Daoy (cell line): ENCODE measurements at places on chromosomes 6 and 20.

GRCh38 chr6:124536157-124536841 lies 425.9 kb upstream of the RNF217 start:
- no peak for DNase-seq

DNA sequence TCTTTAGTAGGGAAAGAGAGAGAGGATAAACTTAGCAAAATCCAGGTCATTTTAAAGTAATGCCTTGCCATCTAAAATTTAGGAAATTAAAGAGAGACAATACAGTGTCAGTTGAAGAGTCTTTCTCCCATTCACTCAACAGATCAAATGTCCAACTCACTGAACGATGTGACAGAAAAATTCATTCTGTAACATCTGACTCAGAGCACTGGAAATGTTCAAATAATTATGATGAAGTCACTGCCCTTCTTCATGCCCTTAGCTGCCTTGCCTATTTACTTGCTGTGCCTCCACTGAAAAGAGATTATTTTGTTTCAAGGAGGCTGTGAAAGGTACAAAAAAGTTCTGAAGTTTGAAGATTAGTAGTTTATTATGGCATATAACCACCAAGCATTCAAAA lies 434.8 kb downstream of the ADGRB3 start:
- no peak for DNase-seq

DNA sequence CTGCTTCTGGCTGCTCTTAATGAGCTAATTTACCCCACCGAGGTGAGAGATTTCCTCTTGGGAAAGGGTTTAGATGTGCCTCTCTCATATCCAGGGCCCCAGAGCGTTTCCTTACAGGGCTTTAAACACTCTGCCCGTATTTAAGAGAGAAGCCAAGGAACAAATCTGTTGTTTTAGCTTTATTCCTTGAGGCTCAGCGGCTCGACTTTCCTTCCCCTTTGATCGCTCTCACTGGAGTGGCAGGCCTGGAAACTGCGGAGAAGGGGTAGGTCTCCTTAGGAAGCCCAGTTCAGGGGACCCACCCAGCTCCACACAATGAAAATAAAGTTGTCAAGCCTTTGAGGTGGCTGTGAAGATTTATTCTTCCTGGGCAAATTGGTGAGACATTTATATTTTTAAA lies 132.0 kb upstream of the JAG1 start:
- DNase-seq: no peak

- DNase-seq: no peak
Observed at GRCh38 chr6:167714152-167714551, 112.6 kb upstream of the AFDN start.

- DNase-seq: peak; percentile 43
Observed at GRCh38 chr6:42314571-42315258, 97.1 kb upstream of the MRPS10 start.

- no peak for DNase-seq
Observed at GRCh38 chr6:7324520-7324919, 11.5 kb upstream of the SSR1 start.

DNA sequence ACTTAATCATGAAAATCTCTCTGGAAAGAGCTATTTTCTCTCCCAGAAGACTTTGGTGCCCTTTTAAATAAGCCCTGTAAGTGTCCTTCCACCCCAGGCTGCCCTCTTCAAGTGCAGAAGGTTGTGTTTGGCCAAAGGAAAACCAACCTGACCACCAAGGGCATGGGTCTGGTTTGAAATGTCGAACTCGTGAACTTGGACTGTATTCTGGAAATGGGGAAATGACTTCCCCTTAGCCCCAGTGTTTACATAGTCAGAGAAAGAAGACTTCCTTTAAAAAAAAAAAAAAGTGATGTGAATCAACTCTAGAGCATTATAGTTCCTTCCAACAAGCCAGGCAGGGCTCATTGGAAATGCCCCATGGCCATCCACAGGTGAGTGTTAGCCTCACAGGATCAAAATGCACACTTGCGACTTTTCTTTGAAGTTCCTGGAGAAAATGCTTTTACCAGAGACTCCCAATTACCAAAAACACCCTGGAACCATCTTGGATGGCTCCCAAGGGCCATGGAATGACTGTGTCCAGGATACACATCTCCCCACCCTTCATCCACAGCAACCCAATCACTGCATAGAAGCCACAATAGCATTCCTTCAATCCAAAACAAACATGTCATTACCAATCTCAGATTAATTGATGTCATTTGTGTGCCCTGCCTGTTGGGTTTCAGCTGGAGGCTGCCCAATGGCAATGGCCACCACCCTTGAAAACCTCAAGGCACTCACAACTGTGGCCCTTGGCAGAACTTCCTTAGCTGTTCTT lies 133.8 kb downstream of the CLIC5 start:
- DNase-seq: no peak

GRCh38 chr6:82711971-82712370 lies 348.4 kb downstream of the TPBG start:
- no peak for DNase-seq

DNA sequence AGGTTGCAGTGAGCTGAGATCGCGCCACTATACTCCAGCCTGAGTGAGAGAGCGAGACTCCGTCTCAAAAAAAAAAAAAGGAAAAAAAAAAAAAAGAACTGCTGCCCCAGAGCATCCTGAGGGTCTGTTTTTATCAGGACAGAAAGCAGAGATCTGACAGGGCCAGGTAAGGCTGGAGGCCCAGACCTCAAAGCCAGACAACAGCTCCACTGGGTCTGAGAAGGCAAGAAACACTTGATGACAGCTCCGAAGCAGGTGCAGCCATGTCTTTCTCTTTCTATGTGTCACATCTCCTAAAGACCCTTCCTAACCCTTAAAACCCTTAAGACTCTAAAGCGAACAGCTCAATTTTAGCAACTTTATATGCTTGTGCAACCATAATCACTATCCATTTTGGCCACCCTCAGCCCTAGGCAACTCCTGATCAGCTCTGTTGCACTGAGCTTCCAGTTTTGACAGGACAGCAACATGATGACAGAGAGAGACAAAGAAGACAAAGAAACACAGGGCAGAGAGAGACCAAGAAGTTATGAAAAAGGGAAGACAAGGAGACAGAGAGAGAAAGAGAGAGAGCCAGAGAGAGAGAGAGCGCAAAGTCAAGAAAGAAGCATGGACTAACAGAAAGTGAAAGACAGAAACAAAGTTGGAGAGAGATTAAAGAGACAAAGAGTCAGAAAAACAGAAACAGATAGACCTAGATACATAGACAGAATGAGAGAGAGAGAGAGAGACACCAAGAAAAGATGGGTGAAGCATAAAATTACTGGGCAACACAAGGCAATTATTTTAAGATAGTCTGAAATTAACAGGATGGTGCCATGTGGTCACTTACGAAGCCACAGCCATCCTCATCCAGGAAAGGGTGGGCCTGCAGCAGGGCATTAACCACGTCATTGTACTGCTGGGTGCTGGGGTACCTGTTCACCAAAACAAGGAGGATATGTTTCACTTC lies 39.2 kb downstream of the SAMD3 start:
- DNase-seq: no peak

DNA sequence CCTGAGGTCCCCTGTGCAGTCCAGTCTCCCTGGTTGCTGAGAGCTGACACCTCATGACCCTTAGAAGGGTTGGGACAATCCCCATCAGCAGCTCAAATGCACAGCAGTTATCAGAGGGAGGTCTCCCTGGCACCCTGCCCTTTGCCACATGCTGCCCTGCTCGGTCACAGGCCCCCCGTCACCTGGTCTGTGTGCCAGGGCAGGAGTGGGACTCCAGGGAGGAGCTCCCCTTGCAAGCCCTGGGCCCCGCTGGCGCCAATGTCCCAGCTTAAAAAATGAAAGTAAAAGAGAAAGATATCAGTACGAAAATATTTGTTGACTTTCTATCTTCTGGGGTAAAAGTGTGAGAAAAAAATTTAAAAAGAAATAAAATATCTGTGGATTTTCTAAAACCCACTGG lies 68.1 kb upstream of the SLC22A16 start:
- no peak for DNase-seq

DNA sequence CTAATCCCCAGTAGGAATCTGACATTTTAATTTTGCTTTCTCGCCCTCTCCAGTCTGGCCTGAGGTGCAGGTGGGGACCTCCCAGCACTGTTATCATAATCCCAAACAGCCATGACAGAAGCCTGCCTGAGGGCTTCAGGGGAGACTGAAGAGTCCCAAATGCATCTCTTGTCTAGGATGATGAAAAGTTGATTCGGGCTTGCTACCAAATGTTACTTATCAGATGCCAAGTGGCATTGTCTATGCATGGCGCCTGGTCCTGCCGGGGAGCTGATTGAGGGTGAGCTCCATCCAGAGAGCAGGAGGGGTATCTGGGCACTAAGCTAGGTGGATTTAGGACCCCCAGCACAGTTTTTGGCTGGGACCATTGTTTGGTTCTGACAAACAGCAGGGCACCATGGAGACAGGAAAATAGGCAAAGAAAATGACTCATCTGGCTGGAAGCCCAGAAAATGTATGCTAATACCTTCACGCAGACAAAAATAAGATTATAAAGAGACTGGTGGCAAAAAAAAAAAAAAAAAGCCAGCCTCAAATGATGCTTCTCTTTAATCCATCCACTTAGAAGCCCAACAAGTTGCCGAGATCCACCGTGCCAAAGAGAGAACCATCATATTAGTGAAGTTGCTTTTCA lies 513.7 kb upstream of the SULF2 start:
- peak; percentile 89 for DNase-seq

DNA sequence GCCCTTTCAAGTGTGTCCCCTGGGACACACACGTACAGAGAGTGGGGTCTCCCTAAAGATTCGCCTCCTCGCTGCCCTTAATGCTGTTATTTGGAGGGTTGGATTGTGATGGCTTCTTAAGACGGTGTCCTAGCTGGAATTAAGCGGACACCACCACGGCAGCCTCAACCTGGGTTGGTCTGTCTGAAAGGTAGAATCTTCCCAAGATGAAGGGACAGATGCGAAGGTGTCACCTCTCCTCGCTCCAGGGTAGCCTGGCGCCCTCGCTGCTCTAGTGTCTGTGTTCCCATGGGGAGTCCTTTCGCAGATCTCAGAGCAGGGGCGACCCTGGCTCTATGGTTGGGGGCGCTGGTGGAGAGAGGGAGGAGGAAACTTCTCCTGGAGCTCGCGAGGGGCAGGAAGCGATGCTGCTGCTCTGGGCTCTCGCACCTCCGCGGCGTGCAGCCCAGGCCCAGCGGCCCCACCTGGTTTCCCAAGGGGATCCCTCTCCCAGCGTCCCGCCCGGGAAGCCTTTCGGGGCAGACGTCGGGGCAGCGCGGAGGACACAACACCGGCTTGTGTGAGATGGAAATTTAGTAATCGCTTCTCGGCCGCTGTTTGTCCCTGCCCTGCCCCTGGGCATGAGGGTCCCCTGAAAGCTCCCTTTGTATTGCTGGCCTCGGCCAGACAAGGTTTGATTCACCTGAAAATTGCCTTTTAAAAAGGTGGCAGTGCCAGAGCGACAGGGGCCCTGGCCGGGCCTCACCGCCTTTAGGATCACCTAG lies 1.7 kb downstream of the RSPO3 start:
- peak; percentile 4 for DNase-seq

DNA sequence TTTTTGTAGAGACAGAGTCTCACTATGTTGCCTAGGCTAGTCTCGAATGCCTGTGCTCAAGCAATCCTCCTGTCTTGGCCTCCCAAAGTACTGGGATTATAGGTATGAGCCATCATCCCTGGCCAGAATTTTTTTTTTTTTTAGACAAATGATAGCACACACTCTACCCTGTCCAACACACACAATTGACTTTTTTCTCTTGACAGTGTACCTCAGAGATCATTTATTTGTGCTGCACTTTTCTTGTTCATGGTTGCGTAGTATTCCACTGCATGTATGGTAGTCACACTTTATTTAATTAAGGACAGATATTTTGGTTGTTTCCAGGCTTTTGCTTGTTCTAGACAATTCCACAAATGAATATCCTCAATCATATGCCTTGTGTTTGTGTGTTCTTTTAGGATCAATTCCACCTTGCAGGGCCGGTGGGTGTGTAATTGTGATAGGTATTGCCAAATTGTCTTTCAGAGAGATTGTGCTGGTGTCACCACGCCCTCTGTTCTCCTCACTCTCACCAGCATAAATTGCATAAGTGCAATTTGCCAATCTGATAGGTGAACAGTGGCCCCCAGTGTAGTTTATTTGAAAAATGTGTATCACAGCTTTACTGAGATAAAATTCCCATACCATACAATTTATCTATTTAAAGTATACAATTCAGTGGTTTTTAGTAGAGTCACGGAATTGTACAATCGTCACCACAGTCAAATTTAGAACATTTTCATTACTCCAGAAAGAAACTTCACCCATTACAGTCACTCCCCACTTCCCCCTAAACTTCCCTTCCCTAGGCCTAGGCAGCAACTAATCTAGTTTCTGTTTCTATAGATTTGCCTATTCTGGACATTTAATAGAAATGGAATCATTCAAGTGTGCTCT lies 20.1 kb downstream of the SRC start:
- DNase-seq: no peak

DNA sequence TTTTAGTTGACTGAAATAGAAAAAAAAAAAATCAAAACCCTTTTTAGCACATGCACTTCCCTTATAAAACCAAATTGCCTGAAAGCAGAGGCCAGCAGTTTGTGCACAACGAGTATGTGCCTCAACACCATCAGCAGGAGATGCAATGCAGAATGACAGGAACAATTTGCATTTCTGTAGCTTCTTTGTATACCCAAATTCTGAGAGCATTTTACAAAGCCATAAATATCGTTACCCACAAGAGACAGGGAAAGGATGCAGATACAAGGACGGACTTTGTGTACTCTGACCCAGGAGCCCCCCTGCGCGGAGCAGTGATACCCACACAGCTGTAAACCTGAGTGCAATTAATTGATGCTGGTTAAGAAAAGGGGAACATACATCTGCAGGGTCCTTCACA lies 285.6 kb downstream of the PRKN start:
- DNase-seq: no peak

DNA sequence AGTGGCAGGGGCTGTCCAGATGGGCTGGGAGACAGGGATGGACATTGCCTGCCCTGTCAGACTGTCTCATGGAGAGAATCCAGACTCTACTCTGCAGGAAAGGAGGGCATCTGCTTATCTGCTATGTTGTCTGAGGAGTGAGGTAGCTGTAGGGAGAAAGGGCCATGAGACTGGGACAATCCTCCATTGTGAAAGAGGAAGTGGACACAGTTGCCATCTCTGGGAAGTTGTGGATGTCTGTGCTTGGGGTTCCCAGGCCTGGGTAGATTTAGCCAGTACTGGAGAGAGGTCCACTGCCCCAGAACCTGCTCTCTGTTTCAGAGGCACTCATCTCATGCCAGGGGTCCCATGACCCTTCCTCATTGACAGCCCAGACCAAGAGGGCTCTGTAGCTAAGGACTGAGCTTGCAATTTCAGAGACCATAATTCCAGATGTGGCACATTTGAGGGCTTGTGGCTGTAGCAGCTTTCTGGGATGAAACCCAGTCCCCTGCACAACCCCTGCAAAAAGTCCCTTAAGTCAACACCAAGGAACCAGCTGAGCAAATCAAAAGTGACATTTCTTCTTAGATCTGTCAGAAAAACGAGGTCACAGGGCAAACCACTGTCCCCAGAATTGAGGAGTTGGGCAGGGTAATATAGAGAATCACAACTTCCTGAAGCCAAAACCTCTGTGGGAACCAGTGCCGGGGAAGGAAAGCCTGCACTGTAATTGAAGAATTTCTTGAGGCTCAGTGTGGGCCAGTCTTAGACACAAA lies 4.1 kb upstream of the SIRPG start:
- DNase-seq: no peak

GRCh38 chr6:154773610-154774089 lies 40.4 kb downstream of the SCAF8 start:
- DNase-seq: no peak

- DNase-seq: no peak
Observed at GRCh38 chr6:23618366-23618765, 507.6 kb upstream of the NRSN1 start.

GRCh38 chr6:17059850-17060249 lies 42.0 kb upstream of the STMND1 start:
- DNase-seq: no peak

- peak; percentile 51 for DNase-seq
Observed at GRCh38 chr20:52313341-52313963, 121.9 kb upstream of the ZFP64 start.

- peak; percentile 41 for DNase-seq
Observed at GRCh38 chr6:139732451-139732850, 358.0 kb upstream of the CITED2 start.
